ENCODE measurements at places on chromosomes 4 and X.
A peak's percentile ranks its signal among the peaks of the same experiment; 100 is the strongest.

DNA sequence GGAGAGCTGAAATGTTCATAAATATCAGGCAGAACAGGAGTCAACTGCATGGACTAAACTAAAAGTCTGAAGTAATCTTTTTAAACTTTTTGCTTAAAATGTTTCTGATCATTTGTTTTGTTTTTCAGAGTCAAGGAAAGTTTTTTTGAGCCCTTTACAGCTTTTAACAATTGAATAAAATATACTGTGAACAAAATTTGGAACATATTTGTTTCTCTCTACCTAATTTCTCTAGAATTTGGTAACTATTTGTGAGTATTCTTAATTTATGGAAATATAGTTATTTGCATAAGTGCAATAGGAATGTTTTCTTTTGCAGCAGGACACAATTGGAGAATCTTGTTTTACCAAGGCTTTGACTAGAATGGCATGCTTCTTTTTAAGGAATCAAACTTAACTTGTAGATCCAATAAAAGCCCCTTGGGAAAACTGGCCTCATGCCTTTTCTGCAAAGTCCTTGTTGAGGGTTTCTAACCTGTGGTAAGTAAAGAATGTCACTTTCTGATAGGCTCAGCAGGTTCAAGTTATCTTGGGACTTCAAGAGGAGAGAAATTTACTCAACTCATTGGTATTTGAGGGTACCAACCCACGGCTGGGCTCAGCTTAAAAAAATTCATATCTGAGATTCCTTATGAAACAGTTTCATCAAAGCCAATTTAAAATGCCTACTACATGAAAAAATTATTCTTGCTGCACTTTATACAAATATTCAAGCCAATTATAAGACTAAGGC is 91.5 kb downstream of the UPRT start:
- no peak for DNase-seq

DNA sequence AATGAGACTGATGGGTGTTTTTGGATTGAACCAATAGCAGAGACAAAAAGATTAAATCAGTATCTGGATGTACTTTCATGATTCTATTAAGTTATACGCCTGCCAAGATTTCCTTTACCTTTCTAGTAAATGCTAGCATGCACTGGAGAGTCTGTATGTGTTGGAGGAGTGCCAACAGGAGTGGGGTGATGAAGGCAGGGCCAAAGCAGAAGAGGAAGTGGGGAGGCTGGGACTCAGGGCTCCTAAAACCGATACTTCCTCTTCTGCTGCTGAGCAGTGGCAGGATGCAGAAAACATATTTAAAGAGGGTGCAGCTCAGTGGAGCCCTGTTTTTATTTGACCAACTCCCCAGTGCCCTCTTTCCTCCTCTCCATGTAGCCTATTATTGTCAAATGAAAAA is 5.6 kb downstream of the CYSLTR1 start:
- DNase-seq = no peak

- DNase-seq = no peak
Observed at GRCh38 chrX:101677028-101677427, 17.4 kb upstream of the ARMCX2 start.

- no peak for DNase-seq
Observed at GRCh38 chrX:124736553-124737270, 390.3 kb downstream of the SH2D1A start.

DNA sequence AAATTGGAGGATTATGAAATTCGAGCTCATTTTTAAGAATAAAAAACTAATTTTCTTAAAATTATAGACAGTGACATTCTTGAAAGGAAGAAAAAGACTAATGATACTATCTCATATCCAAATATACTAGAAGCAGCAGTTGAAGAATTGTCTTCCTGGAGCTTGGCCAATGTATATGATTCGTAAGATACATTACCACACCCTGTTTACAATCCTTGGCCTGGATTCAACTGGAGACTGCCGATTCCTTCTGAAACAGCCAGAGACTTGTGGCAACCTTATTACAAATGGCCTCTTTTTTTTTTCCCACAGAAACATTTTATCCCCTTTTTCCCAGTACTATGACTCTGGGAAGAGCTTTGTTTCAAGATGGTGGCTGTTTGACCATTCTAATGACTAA is 571.2 kb upstream of the FAT1 start:
- peak; percentile 52 for DNase-seq

DNA sequence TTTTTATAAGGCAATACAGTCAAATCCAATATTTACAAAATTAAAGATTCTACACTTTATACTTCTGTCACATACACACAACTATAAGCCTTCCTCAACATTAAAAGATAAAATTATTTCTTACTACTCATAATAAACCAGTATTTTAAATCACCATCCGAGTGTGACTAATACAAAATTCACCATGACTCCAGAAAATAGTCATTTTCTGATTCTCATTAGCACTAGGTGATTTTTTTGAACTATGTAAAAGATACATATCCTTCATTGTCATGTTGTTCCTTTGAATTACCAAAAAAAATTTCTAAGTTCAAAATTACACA is 646 bp upstream of the SLC7A11 start:
- no peak for DNase-seq

- DNase-seq = no peak
Observed at GRCh38 chr4:124144238-124144654, 568.3 kb downstream of the ANKRD50 start.

DNA sequence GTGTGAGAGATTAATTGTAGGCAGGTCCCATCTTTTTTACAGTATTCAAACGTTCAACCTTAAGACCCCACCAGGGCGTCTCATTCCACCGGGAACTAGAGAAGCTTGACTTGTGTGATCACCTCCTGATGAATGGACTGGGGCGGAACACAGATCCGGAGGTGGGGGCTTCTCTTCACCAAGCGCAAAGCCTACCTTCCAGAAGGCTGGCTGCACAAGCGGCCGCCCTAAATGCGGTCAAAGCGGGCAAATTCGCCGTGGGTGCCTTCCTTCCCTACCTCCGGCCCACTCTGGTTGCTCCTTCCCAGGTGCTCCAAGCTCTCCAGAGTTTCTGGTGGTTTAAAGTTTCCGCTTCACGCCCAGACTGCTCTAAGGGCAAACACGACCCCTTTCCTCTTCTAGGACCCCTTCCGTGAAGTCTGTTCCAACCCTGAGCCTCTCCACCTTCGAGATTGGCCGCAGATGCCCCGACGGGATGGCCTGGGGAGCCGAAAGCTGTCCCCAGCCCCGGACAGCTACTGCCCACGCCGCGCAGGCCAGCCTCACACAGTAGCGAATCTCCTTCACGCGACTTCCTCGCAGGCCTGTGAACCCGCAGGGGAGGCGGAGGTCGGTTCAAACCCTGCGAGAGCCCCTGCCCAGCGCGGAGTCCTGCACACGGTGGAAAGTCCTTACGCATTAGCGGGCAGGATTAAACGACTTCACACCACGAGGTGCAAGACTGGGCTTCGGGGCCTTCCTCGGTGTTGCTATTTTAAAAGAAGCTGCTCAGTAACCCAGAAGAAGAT is 1.6 kb upstream of the WWC2 start:
- no peak for DNase-seq

DNA sequence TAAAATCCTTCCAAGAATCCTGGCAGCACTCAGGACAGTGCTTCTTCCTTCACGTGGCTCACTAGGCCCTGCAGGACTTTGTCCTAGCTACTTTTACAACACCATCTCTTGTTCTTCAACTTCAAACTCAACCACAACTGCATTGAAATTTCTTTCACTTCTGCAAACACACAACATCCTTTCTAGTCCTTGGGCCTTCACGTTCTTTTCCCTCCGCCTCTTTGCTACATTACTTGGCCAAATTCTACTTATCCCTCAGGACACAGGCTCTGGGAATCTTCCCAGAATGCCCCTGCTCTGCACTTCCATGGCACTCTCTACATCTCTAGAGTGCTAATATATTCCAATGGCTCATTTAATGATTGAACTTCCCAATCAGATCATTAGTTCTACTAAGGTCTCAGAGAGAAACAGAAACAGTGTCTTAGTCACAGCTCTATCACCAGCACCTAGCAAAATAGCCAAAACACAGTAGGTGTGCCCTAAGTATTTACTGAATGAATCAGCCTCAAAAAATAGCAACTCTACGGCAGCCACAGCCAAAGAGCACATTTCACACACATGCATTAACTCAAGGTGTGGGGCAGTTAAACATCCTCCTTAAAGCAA is 73.3 kb downstream of the MANBA start:
- DNase-seq = peak; percentile 74

DNA sequence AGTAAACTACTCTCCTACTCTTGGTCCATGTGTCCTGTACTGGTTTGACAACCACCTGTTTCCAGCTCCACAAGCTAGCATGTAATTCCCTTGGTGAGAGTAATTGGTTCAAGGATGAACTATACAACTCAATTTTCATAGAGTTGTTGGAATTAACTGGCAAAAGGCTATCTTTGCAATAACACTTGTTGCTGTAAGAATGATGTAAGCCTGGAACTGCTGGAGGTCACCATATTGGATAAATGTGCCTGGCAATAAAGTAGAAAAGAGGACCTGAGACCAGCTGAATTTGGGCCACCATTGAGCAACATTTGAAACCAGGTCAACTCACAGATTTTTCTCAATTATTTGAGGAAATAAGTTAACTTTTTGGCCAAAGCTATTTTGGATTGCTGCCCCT is 175.5 kb downstream of the CAMK2D start:
- no peak for DNase-seq

- no peak for DNase-seq
Observed at GRCh38 chrX:104041003-104041402, 1.2 kb downstream of the H2BW2 start.

GRCh38 chr4:53907772-53908171 is 156.6 kb downstream of the CHIC2 start:
- no peak for DNase-seq

GRCh38 chr4:38323141-38323641 is 340.8 kb upstream of the KLF3 start:
- DNase-seq = no peak

DNA sequence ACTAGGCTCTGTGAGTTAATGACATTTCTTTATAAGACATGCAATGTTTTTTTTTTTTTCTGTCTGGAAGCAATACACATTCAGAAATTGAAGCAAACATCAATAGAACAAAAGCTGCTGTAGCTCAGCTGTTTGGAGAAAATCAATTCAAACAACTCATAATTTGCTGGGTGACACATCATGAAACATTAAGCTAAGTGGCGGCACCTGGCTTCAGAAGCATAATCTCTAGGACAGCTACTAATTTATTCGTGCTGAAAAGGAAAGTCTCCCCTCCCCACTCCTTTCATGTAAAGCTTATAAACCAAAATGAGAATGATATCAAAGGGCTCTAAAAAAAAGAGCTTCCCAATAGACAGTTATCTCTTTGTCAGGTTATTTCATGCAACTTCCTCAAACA is 73.9 kb downstream of the LUZP4 start:
- DNase-seq = no peak

- no peak for DNase-seq
Observed at GRCh38 chr4:114312338-114312737, 286.3 kb upstream of the UGT8 start.

GRCh38 chr4:82797405-82798111 is 1.0 kb downstream of the SCD5 start:
- DNase-seq = peak; percentile 36

DNA sequence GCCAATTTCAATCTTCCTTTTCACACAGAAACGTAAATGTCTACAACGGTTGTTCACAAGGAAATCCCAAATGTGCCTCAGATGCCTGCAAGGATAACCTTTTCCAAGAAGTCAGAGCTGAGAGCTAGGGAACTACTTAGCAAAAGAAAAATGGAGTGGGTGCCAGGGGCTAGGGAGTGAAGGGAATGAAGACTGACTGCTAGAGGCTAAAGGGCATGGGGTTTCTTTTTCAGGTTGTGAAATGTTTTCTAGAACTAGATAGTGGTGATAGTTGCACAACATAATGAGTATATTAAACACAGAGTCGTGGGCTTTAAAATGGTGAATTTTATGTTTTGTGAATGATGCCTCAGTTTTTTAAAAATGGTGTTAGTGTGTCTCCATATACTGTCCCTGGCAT is 53.4 kb downstream of the CD99L2 start:
- DNase-seq = no peak

GRCh38 chr4:138561906-138562305 is 319.8 kb upstream of the SLC7A11 start:
- no peak for DNase-seq

DNA sequence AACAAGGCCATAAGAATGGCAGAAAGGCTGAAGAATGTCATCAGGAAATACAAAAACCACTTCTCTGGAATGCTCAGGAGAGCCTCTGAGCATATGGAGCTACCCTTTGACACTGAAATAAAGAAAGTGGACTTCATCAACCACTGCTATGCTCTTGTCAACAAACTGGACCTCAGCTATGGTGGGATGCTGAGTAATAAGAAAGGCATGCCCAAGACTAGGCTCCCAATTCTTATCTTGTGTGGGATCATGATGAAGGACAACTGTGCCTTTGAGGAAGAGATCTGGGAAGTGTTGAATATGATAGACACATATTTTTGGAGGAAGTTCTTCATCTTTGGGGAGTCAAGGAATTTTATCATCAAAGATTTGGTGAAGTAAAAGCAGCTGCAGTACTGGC is 86.9 kb upstream of the MAGEB16 start:
- DNase-seq = no peak

DNA sequence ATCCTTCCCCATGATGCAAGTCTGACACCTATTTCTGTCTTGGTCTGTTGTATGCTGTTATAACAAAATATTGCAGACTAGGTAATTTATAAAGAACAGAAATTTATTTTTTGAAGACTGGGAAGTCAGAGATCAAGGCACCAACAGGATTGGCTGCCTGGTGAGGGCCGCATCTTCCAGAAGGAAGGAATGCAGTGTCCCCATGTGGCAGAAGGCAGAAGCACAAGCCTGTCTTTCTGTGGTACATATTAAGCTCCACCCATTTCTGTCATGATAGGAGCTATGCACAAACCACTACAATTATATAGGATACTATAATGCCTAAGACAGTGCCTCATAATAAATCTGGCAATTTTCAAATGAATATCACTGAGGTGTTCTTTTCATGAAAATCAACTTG is 502.3 kb upstream of the DIAPH2 start:
- no peak for DNase-seq

Measured in RWPE1 (cell line).